ENCODE measurements at places on chromosomes 6 and 20.
A peak's percentile ranks its signal among the peaks of the same experiment; 100 is the strongest.

DNA sequence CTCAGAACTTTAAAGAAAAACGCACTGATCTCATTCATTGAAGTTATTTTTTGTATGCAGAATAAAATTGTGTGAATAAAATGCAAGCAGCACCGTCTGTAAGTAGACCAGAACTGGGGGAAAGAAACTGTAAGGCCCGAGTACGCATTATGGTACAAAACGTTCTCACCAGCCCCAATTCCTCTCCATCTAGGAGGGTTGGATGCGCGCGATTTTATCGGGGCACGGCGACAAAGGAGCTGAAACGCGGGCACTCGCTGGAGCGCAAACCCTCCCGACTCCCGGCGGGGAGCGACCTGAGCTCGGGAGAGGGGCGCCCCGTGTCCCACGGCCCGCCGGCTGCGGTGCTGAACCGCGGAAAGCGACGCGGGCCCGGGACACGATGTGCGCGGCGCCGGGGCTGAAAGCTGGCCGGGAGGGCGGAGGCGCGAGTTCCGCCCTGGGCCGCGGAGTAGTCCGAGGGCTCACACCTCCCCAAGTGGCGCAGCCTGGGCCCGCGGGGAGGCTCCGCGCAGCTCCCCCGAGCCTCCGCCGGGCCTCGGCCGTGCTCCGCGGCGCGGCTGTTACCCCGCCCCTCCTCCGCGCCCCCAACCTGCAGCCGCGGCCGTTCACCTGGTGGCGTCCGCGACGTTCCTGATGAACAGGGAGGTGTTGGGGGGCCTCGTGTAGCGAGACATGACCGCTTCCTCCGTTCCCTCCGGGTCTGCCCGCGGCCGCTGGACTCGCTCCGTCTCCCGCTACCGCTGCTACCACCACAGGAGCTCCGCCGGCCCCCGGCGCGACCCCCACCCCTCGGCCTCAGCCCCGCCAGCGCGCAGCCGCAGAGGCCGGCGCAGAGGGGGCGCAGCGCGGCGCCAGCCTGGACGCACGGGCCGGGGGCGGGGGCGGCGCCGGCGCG, at the start of gene SRSF12:
SRSF12 (minus strand) TSS at position 861 of the 898 bp plus-strand sequence; CDS start at position 677, 184 bp downstream.
- peak; percentile 59 for DNase-seq

DNA sequence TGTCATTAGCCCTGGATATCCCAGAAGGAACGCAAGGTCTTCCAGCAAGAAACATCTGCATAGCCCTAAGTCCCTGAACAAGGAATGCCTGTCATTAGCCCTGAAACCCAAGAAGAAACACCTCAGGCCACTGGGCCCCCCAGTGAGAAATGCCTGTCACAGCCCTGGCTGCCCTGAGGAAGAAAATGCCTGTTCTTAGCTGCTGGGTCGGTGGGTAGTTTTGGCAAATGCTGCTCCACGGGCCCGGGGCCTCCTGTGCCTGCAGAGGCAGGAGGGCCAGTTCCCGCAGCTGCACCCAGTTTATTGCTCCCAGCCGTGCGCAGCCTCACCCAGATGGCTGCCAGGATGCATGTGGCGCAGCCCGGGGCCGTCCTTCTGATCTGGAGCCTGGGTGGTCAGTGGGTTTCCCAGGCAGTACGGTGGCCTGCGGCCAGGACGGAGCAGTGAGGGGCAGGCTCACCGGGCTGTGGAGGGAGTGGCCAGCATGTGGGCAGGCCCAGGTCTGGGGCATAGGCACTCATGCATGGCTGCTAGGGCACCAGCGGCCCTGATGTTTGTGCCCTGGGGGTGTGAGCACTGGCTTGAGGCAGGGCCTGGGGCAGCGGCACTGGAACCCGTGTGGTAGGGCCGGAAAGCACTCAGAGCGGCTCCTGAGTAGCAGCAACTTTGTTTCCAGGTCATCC, 219.0 kb downstream of the ERMARD start:
- no peak for DNase-seq

GRCh38 chr6:7672066-7673062, 53.5 kb upstream of the BMP6 start:
- no peak for DNase-seq

GRCh38 chr20:57415771-57416170, 24.6 kb downstream of the RBM38 start:
- DNase-seq, result no peak

- DNase-seq, result no peak
Observed at GRCh38 chr20:61930776-61931475, 134.8 kb downstream of the TAF4 start.

DNA sequence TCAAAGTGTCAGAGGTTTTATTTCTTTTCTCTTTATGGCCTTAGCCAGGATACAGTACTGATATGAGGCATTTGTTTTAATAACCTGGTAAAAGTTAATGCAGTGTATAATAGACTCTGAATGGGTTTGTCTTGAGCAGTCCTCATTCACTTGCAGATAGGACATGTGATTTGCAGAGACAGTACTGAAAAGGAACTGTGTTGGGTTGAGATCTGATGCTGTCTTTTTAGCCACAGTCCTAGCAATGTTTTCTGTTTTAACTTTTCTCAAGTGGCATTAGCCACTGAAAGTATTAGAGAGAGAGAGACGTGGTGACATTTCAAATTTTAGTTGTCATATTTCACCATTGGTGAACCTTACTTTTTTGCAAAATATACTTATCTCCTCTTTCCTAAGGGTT, 547.2 kb upstream of the MAN1A1 start:
- no peak for DNase-seq

GRCh38 chr20:1813674-1814635, 81.3 kb upstream of the SIRPA start:
- peak; percentile 46 for DNase-seq

- DNase-seq, result no peak
Observed at GRCh38 chr6:52512199-52512598, 64.7 kb downstream of the TRAM2 start.

- no peak for DNase-seq
Observed at GRCh38 chr6:22766979-22767378, 197.6 kb downstream of the HDGFL1 start.

- no peak for DNase-seq
Observed at GRCh38 chr20:4613184-4613583, 108.5 kb upstream of the PRND start.

DNA sequence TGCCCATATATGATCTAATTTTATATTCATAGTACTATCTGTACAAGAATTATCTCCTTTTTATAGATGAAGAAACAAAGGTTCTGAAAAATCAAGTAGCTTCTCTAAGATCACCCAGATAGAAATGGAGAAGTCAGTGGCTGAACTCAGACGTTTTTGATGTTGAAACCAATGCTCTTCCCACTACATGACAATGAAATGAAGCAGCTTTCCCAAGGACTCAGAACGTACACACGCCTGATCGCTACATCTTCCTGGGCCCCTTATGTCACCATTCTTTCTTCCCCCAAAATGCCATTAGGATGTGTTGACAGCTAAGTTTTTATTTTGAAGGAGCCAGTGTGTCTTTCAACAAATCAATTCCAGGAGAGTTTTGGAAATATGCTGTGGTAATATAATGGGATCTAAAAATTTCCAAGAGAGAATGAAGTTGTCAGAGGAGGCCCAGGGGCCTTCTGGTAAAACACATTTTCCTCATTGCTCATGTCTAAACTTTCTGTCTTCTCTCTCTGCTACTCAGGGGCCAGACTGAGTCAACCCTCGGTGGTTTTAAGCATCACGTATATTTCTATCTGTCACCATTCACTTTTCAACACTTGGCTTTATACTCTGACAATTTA, 98.1 kb upstream of the COL21A1 start:
- DNase-seq, result no peak

- no peak for DNase-seq
Observed at GRCh38 chr6:39130691-39131090, 15.7 kb upstream of the SAYSD1 start.

DNA sequence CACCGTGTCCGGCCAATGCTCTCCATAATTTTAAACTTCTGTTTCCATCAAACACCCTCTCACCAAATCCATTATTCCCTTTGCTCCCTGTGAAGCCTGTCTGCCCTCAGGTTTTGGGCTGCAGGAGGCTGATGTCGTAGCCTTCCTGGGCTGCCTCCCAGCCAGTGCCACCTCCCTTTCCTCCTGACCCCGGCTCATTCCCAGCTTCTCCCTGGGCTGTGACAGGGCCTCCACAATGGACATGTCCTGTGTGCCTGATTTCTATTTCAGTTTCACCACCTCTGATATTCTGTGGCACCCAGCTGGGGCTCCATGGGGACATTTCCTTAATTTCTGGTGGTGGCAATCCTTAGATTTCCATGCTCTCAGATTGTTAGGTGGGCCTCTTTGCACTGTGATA, 28.8 kb downstream of the IL20RA start:
- no peak for DNase-seq
